ENCODE measurements at places on chromosomes 3 and 15.

DNA sequence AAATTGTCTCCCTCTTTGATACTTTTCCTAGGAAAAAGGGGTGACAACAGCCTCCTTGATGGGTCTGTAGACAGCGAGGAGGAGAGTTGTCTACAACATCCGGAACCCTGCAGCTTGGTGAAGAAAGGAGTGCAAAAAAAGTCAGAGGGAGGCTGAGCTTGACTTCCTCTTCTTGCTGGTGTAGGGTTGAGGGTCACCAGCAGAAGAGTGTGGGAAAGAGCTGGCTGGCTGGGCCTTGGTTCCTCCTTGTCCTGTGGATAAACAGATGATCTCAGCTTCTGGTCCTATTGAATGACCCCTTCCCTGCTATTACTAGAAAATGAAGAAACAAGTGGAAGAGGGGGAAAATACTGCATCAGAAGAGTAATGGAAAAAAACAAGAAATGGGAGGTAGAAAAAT, 20.4 kb downstream of the SLC7A14 start:
- no peak for DNase-seq

- DNase-seq = no peak
Measured at GRCh38 chr3:178172121-178172520, 364.1 kb upstream of the KCNMB2 start.

DNA sequence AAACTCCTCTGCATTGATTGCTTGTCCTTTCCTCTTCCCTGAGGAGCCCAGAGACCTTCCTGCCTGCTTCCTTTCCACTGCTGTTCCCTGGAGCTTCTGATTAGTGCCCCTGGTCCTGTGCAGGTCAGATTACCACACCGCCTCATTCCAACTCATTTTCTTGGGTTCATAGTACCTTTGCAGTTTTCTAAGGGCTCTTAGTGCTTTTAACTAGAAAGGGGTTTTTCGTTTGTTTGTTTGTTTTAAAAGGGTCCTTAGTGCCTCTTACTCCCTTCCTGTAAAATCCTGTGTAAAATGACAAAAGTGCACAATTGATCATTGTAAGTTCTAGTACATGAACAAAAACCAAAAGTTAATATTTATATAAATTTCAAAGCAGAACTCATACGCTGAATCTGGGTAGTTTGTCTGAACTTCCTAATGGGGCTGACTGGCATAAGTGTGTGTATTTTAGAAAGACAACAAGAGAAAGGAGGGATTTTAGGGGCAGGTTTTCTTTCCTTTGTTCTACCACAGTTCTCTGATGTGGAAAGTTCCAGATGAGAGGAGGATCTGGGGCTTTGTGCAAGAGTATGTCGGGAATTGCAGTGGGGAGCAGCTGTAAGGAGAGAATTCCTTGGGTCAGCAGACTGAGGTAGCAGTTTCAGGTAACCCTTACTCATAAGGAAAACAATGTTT, 30.6 kb downstream of the SNRK start:
- no peak for DNase-seq

GRCh38 chr15:78718837-78719236, 77.8 kb upstream of the CHRNB4 start:
- DNase-seq = no peak

DNA sequence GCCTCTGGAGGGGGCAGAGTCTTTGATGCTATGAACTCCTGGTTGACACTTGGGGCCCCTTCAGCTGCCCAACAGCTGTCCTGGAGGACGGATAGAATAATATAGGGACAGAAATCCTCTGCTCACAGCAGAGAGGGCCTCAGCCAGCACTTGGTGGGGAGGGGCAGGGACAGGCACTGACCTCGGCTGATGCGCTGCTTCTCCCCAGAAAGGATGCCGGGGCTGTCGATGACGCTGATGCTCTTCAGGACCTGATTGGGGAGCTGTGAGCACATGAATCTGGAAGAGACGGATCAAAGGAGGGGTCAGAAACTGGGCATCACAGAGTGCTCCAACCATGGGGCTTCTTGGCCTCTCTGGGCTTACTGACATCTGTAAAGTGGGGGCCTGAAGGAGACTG, 29.5 kb downstream of the EHD4 start:
- no peak for DNase-seq

DNA sequence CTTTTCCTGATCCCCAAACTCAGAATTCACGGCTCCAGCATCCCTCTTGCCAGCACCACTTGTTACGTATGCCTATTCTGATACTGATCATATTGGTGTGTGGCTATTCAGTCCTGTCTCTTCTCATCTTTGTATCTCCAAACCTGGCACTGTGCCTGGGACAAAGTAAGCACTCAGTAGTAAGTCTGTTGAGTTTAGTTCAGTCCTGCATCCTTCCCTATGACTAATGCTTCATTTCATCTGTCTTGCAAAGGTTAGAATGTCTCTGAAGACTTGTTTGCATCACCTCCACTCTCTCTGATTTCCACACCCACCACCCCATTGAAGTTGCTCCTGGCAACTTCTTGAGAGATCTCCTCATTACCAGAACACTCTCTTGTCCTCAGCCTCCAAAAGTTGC, 80.3 kb downstream of the HMG20A start:
- no peak for DNase-seq
